ENCODE measurements at places on chromosomes 12 and 14. TPM values are rescaled to one million over a fixed set of nuclear protein-coding genes. Genes with fewer than 3 reads are reported as not detected.
A peak's percentile ranks its signal among the peaks of the same experiment; 100 is the strongest.

DNA sequence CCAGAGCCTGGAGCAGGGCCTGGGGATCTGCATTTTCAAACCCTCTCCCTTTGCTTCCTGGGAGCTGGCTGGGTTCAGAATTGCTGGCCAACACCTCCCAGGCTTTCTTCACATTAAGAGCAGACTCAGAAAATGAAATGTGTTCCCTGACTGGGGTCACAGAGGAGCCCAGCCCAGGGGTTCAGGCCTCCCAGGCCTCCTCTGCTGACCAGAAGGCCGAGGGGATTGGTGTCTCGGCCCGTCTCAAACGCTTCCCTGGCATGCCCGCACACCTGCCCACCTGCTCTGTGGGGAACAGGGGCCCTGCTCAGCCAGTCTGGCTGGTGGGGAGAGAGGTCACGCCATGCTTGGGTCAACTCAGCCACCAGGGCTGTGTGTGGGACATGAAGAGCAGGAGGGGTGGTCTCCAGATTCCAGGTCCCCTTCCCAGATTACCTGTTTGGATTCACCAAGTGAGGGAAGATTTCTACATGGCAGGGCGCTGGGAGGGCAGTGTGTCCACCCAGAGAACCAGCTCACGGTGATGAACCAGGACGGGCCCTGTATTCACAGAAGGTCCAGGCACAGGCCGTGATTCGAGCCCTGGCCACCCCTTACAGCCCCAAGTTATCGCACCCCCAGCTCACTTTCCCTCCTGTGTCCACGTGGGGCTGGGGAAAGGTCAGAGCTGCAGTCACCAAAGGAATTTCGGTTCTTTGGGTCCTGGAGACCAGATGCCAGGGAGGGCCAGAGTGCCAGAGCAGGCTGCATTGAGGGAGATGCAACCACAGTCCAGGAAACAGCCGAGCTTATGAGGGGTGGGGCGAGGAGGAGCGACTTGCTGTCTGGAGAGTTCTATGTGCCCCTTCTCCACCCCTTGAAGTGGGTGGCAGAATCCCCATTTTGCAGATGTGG lies 55.2 kb upstream of the RIN3 start:
- peak; percentile 68 for DNase-seq

DNA sequence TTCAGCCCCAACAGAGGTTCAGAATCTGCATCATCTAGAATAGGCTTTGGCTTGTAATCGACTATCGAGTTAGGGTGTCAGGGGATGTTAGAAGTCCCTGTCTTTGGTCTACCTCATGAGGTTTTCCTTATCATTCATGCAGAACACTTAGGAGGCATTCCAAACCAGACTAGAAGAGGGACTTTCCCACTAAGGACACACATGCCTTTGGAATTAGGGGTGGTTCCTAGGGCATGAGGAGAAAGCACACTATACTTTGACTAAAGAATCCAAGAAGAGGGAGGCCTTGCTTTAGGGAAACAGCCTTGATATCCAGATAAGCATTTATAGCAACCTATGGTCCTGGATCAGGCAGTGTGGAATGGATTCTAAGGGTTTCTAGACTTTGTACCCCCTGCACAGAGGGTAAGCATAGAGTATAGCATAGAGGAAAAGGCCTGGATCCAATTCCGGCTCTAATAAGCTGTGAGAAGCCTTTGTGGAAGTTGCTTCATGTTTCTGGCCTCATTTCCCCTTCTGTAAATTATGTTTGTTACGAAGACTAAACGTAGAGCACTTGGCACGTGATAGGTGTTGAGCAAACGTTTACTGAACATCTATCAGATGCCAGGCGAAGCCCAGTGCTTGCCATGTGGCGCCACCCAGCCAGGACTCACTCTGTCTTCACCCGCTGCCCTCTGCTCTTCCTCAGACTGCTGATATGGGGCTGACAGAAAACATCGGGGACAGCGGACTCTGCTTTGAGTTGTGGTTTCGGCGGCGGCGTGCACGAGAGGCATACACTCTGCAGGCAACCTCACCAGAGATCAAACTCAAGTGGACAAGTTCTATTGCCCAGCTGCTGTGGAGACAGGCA lies 13.2 kb downstream of the ZNF219 start:
- DNase-seq = peak; percentile 86

DNA sequence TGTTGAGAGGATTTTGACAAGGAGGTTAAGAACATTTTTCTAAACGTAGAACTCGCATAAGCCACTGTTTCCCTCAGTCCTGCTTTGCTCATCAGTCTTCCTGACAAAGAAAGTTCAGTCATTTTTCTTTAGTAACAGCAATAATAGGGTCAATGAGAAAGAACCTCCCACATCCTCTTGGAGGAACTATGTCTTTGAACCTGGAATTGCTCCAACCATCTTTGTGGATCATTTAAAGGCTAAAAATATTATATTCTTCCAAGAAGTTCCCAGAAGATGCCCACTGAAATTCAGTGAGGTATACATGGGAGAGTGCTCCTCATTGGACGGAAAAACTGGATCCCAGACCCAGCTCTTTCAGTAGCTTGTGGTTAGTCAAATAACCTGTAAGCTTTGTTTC lies 282.8 kb upstream of the FAR2 start:
- no peak for DNase-seq

DNA sequence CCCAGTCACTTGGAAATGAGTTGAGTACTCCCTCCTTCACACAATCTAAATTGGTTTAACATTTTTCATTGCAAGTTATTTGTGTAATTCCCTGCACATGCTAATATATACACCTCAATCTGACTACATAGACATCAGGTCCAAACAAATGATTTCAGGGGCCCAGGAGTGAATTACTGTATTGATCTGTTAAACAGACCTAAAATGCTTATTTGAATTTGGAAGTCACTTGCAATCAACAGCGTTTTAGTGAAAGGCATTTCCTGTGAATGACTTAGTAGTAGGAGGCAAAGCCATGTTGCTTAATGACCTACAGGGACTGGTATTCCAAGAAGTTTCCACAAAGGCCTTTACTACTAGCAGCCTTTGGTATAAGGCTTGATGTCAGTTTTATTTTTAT lies 22.6 kb upstream of the SLC15A5 start:
- DNase-seq = no peak

DNA sequence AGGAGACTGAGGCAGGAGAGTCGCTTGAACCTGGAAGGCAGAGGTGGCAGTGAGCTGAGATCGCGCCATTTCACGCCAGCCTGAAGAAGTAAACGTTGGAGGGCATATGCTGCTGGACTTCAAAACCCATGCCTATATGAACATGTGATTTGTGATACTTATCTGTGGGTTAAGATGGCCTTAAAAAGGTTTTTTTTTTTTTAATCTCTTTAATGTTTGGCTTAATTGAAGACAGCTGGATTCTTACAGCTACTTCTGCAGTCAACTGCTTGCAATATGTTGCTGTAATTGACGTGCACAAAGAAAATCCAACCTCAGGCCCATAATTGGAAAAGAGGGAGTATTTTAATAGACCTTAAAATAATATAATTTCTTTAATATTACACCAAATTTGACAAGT lies 1.5 kb upstream of the B3GNT4 start:
- DNase-seq = no peak

- no peak for DNase-seq
These were observed 280.2 kb upstream of the FBXO33 start for GRCh38 chr14:39712293-39712999.

DNA sequence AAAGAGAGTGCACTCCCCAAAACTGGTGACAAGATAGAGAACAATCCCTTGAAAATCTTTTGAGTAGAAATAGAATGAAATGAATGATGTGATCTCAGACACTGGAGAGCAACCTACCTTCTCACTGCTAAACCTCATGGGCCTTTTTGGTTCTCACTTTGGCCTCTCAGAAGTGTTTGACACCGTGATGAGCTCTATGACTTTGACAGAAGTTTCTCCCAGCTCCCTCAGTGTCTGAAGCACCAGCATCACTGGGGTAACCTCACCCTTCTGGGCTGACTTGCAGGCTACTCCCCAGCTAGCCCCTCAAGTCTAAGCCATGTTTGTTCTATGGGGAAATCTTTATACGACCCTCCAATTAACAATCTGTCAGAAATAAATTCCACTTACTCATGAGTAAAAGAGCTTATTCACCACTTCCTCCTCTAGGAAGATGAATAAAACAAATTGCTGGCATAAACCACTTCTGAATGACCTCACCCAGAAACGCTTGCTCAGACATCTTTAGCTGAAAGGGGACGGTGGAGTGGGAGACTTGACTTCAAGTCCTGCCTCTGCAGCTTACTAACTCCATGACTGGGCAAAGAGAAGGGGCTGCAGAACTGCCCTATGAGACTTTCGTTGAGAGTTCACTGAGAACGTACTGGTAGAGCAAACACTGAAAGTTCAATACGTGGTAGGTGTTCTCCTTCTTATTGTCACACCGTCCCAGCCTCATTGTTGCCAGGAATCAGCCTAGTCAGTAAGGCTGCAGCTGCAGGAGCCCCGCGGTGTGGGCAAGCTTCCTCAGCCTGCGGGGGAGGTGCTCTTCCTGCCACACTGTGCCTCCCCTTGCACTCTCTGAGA lies 46.5 kb downstream of the ST8SIA1 start:
- no peak for DNase-seq

The RFC5 gene
- 14.3 TPM for total RNA-seq

The SUOX gene
- 21.4 TPM for total RNA-seq

The VSX2 gene
- not detected for total RNA-seq

The KIF26A gene
- total RNA-seq = 3.7 TPM
